ENCODE measurements at places on chromosomes 11 and 22. TPM values are rescaled to one million over a fixed set of nuclear protein-coding genes. Genes with fewer than 3 reads are reported as not detected.

Gene PRRG4
- 1.2 TPM for total RNA-seq

Gene PRG3
- total RNA-seq: not detected

Gene LYVE1
- total RNA-seq: 0.27 TPM

Gene SCGB1D4
- not detected for total RNA-seq

Gene OR5D18
- not detected for total RNA-seq

Gene LRRC74B
- not detected for total RNA-seq

Gene NRGN
- 12.6 TPM for total RNA-seq

Gene PGM2L1
- 15.3 TPM for total RNA-seq

Gene MAJIN
- not detected for total RNA-seq

Gene CWF19L2
- total RNA-seq: 4.6 TPM

Gene NOX4
- total RNA-seq: not detected

Gene OR10A2
- total RNA-seq: not detected

Gene MRGPRX3
- total RNA-seq: not detected

Gene RIMBP3B
- 0.67 TPM for total RNA-seq

Gene C11orf91
- 0.85 TPM for total RNA-seq

Gene ALDH3B1
- total RNA-seq: 128 TPM

Gene MMP11
- 0.32 TPM for total RNA-seq

Gene MYEOV
- 97.8 TPM for total RNA-seq

Gene CEP126
- total RNA-seq: 3.4 TPM

All from A549 treated with ZK216348 at 1 μM for 4 hours (cell line).